Cortex of kidney (tissue), 1 donor: ENCODE measurements at places on chromosomes 6 and 20.

- no peak for DNase-seq
Observed at GRCh38 chr20:45372646-45373352, 5.3 kb downstream of the TP53TG5 start.

- no peak for DNase-seq
Observed at GRCh38 chr6:12017876-12018401, 5.8 kb downstream of the HIVEP1 start.

DNA sequence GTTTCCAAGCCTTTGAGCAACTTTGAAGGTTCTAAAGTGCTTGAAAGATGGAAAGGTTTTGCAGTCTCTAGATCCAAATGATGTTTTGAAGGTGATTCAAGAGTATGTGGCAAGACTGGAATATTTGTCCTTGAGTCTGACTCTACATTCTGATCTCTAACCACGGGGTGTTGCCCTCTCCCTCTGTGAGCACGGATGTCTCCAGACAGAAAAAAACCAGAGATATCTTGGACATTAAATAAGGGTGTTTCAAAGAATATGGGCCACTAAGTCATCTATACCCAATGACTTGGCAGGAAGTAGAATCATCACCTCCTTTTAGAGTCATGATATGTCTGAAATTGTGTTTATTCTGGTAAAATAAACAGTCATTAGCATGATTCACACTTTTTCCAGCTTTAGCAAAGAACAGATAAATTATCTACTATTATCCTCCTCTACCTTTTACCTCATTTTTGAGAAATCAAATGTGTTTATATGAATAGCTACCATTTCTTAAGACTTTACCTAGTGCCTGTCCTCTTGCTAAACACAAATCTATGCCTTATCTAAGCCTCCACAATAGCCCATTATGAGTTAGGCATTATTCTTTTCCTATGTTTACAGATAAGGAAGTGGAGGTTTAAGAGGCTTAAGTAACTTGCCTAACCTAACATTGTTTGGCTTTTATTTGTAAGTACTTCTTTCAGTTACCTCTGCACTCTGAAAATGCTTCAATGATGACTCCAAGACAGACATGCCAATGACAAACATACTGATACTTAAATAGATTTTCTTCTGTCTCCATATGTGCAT is 384.4 kb downstream of the BMP2 start:
- no peak for DNase-seq

DNA sequence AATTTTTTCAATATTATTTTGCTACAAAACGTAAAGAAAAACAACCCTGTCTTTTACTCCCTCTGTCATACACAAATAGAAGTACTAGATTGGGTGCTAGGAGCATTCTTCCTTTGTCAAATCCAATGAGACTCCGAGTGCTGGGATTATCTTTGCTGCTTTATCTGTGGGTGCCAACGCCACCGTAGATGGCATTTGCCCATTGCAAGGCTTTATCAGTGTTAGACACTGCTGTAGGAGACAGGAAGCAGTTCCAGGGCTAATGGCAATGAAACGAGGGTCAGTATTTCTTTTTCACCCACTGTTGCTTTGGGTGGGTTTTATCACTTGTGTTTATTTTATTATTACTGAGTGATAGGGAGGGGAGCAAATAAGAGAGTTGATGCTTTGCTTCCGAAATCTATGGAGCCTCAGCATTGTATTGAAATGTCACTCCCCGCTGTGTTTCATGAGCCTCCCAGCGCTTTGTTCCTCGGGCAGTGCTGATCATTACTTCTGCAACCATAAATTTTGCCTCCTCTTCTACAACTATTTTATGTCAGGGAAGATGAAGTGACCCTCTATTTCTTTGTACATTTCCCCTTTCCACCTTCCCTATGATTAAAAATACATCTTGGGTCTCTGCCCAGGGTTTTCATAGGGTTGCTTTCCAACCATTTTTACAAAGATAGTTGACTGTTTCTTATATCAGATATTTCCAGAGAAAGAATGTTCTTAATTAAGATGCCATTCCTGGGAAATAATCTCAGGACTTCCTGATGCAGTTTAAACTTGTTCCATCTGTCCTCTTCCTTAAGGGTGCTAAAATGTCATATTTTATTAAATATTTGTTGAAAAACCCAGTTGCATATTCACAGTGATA is 86.7 kb upstream of the LAMP5 start:
- DNase-seq = no peak

GRCh38 chr6:21003780-21004541 is 469.7 kb downstream of the CDKAL1 start:
- no peak for DNase-seq

GRCh38 chr6:160428069-160428430 is 79.9 kb downstream of the SLC22A3 start:
- DNase-seq = no peak

- no peak for DNase-seq
Observed at GRCh38 chr20:14691994-14692393, 354.6 kb upstream of the FLRT3 start.

- DNase-seq = no peak
Observed at GRCh38 chr20:34578521-34578920, 20.0 kb downstream of the MAP1LC3A start.

- no peak for DNase-seq
Observed at GRCh38 chr6:99232056-99232455, 117.4 kb downstream of the FAXC start.

- no peak for DNase-seq
Observed at GRCh38 chr20:40467067-40467466, 222.0 kb downstream of the MAFB start.

GRCh38 chr6:170051229-170052172 is 239.4 kb downstream of the DLL1 start:
- no peak for DNase-seq

GRCh38 chr20:58078741-58079522 is 149.5 kb downstream of the ANKRD60 start:
- DNase-seq = no peak

DNA sequence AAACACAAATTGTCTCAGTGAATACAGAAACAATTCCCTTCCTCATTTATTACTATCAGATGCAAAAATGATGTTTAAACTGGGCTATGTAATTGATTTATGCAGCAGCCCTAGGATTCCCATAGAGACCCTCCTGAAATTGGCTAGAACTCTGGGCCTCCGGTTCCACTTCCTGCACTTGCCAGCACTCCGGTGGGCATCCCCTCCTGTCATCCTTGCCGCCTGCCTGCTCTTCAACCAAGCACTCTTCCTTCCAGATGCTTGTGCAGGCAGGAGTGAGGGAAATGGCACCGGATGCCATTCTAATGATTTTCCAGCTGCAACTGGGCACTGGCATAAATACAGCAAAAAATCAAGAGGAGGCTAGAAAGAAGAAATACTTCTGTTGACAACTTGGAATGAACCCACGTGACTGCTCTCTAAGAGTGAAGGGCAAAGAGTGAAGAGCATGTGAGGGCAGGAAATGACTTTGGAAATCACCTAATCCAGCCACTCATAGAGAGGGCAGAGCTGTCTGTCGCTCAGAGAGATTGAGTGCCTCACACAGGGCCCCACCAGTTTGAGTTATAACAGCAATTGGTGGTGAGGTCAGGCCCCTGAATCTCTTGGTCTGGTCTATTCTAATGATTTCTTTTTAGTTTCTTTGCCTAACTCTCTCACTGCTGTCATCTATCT is 3.7 kb upstream of the NEDD9 start:
- DNase-seq = no peak

DNA sequence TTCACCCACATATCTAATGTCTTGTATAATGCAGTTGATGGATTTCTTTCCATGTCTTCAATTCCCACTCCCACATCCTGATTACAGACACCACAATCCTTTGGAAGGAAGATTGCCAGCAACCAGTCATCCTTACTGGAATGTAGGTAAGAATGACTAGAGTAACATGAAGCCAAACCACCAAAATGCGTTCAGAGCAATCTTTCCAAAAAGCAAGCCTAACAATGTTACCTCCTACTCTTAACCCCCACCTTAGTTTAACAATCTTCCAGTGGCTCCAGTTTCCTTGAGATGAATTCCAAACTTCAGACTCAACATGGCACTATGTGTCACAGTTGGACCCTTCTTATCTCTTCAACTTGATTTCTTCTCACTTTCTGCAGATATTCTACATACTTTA is 685.6 kb downstream of the DOK5 start:
- DNase-seq = no peak

- no peak for DNase-seq
Observed at GRCh38 chr6:107032051-107032450, 4.1 kb downstream of the MTRES1 start.

- DNase-seq = no peak
Observed at GRCh38 chr20:4569865-4570264, 151.8 kb upstream of the PRND start.

- no peak for DNase-seq
Observed at GRCh38 chr6:14765721-14766390, 480.0 kb upstream of the JARID2 start.

GRCh38 chr20:53387983-53388675 is 205.5 kb downstream of the ZNF217 start:
- no peak for DNase-seq

DNA sequence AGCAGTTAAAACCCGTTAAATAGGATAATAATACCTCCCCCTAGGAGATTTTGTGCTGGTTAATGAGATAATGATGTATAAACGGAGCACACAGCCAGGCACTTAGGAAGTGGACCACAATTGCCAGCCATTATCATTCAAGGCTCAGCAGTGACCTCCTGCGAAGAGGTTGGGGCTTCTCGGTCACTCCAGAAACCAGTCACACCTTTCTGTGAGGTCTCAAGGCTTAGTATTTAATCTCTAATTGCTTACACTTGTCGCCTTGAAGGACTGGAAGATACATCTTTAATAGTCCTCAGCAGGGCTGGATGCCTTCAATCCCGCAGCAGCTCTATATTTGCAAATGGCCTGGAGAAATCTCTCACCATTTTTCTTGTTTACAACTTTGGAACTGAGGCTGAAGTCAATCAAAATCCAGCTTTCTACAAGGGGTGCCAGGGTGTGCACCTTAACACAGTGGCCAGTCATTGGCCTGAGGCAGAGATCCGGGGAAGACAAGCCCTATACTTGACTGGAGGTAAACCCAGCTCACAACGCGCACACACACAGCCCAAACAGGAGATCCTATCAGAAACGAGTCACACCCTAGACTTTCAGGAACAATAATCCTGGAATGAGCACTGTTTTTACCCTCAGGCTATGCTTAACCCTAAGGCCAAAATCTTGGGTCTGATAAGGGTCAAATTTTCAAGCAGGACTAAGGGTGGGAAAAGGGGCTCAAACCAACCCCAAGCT is 1.2 kb downstream of the POU5F1 start:
- no peak for DNase-seq

- no peak for DNase-seq
Observed at GRCh38 chr6:113825781-113826180, 31.4 kb upstream of the MARCKS start.

- DNase-seq = no peak
Observed at GRCh38 chr6:102126488-102126887, 733.0 kb downstream of the GRIK2 start.

DNA sequence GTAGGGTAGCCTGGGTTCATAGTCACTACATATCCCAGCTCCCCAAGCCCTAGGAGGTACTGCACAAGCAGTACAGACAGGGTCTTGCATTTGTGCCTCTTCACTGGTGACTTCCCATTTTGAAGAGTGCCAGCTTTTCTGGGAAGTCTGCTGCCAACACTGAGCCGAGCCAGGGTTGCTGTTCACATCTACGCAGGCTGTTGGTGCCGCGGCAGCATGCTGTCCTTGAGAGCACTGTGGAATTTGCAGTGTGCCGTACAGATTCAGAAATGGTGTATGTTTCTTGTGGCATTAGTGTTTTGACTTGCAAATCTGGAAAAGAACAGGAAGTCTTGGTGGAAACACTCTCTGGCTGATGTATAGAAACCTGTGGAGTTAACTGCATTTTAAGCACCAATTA is 67.5 kb downstream of the JARID2 start:
- DNase-seq = no peak

DNA sequence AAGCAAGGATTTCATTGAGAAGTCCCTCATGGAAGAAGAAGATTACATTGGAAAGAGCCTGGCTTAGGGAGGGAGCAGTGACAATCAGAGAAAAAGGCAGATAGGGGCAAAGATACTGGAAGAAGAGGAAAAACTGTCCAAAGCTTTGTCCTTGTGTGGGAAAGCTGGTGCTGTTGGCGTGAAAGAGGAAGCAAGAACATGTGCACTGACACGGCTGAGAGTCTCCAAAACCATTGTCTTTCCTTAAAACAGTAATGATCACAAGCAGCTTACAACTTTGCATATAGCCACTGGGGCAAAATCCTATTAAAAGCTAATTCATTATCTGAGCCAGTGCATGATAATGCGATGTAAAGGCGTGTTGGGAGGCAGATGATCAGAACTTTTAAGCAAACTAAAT is 85.1 kb upstream of the ESR1 start:
- DNase-seq = no peak

DNA sequence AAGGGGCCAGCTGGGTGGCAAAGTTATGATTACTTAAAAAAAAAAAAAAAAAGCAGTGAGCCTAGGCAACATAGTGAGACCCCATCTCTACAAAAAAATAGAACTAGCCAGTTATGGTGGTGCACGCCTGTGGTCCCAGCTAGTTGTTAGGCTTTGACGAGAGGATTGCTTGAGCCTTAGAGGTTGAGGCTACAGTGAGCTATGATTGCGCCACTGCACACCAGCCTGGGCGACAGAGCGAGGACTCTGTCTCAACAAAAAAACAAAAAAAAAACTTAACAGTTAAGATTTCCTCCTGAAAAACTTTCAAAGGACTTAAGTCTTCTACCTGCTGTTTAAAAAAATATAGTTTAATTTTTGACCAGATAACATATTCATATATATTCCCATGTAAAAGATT is 2.4 kb downstream of the GTSF1L start:
- no peak for DNase-seq

- no peak for DNase-seq
Observed at GRCh38 chr6:150900049-150900448, 34.5 kb downstream of the MTHFD1L start.
